ENCODE measurements at places on chromosomes 5 and 9.

GRCh38 chr5:146111409-146111808 is 6.0 kb upstream of the PLAC8L1 start:
- no peak for DNase-seq

GRCh38 chr5:95620870-95621838 is 1.3 kb downstream of the GPR150 start:
- no peak for DNase-seq

GRCh38 chr9:3960661-3961144 is 339.2 kb downstream of the GLIS3 start:
- no peak for DNase-seq

DNA sequence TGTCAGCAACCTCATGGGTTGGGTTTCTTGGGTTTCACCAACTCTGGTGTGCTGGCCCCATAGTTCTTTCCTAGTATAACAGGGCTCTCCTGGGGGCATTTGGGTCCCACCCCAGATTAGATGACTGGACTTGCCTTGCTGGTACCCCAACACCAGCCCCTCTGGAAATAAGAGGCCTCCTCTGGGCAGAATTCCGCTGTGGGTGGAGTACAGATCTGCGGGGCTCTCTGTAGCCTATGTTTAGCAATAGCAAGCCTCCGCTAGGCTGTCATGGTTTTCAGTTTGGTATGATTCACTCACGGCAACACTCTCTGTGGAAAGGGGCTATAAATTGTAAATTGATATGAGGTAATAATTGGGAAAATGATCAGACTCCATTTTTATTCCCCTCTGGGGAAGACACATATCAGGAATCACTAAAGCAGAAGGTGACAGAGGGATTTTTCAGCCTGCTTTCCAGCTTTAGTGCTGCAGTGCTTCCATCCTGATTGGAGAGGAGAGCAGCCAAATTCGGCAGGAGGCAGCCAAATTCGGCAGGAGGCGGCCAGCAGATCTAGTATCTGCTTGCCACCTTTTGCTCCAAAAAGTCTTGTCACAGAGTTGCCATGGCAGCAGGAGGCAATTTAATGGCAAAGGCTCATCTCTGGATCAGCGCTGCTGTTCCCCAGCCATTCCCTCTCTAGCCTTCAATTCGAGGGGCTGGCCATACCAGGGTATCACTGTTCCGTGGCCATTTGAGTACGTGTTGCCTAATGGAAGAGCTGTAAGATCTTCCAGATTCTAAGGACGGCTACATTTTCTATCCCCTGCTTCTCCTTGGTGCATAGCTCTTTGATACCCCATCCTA is 84.6 kb downstream of the SLC44A1 start:
- DNase-seq: no peak

GRCh38 chr9:121359351-121360294 is 10.4 kb downstream of the STOM start:
- no peak for DNase-seq

GRCh38 chr5:173968154-173968797 is 20.7 kb upstream of the C5orf47 start:
- no peak for DNase-seq

DNA sequence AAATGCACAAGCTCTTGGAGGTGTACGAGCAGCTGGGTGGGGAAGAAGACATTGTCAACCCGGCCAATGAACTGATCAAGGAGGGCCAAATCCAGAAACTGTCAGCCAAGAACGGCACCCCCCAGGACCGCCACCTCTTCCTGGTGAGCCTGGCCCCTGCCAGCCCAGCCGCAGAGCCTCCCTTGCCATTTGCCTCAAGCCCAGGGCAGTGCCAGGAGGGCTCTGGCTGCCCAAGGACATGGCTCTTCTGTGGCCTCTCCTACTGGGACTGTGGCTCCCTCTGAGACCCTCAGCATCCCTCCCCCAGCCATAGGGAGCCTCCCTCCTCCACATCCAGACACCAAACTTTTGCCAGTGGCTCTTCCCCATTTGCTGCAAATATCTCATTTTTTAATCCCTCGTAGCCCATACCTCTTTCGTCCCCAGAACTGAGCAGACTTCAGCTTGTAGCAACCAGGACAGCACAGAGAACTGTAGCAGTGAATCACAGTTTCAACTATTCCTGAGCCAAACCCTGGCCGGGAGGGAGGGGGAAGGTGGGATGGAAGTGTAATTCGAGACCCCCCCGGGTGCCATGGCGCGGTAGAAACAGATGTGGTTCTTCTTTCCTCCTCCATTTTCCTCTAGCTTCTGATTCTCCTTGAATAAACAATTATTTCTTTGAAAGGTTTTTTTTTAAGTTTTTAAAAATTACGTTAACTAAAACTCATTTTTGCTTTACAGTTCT is 44.5 kb upstream of the SUSD3 start:
- DNase-seq: no peak

- no peak for DNase-seq
These were observed 217.5 kb downstream of the RAB3C start for GRCh38 chr5:58800356-58800755.

DNA sequence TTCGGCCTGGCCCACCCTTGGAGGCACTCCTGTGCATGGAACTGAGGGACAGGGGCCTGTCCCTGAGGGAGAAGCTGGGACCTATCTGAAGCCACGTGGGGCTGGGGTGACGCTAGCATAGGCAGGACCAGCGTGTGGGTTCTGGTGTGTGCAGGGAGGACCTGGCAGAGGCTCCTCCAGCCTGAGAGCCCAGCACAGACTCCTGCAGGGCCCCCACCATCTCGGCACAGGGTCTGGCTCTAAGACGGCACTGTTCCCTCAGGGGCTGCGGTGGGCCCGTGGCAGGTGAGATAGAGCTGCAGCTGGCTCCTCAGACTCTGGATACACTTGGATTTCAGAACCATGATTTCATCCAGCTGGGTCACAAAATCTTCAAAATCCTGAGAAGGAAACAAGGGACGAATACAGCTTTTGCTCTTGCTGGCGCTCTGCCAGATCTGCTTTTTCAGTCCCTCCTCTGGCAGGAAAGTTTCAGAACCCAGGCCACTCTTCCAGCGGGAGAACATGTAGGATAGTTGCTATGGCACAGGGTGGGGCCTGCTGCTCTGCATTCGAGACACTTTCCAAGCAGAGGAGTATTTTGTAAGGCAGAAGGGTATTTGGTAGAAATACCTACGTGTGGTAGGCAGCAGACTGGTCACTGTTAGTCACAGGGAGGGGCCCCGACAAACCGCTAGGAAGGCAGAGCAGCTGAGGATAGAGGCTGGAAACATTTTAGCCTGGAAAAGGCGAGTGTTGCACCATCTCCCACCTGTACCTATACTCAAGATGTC is 74.7 kb downstream of the KIF24 start:
- no peak for DNase-seq

DNA sequence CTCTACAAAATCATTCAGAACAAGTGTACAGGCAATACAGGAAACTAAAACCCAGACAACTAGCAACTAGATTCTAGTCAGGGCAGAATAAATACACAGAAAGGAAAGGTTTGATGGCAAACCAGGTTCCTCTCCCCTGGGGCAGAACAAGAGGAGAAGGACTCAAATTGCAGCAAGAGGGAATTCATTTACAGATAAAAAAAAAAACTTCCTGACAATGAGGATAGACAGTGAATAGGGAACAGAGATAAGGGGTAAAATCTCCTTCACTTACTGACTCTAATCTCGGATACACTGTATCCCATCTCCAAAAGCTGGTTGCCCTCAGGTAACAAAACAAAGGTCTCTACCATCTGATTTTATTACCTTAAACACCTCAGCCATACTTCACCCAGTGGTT is 244.0 kb downstream of the SEC61B start:
- DNase-seq: no peak

DNA sequence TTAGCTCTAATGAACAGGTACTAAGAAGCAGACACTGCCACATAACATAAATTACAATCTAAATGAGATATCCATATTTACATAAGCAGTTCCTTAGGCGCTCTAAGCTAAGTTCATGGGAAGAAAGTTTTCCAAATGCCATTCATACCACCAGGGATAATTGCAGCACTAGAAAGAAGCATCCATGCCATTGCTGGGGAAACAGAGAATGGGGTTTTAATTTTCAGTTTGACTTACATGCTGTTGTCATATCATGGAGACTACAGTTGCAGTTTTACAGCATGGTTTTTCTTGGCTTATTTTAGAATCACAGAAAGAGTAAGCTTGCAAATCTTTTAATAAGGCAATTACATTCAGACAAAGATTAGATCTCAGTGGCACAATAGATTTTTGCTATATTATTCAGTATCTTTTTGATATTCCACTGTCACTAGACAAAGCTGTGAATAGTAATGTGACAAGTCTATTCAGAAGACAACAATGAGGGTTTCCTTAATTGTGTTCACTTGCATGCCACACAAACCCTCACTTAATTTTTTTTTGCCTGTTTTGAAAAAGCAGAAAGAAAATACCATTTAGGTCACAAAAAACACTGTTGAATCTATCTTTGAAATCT is 108.4 kb upstream of the ELAVL2 start:
- no peak for DNase-seq

- DNase-seq: no peak
These were observed 515.4 kb upstream of the PTPRD start for GRCh38 chr9:11128156-11128555.

DNA sequence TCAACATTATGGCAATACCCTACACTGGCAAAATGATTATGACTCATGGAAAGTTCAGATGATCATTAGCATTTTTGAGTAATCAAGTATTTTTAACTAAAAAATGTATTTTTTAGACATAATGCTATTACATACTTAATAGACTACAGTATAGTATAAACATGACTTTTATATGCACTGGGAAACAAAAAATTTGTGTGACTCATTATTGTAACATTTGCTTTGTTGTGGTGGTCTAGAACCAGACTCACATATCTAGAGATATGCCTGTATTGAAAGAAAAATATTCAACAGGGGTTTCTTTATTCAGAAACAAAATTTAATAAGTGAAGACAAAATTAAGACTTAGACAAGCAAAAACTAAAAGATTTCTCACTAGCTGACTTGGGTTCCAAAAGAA is 385.3 kb upstream of the RIOK2 start:
- DNase-seq: no peak

- DNase-seq: no peak
These were observed 7.2 kb downstream of the NINJ1 start for GRCh38 chr9:93126825-93127368.

- DNase-seq: no peak
These were observed 491.2 kb downstream of the PSAT1 start for GRCh38 chr9:78788101-78788500.

- no peak for DNase-seq
These were observed 313.5 kb downstream of the AGTPBP1 start for GRCh38 chr9:85428230-85428629.

GRCh38 chr5:109563739-109564138 is 126.0 kb upstream of the MAN2A1 start:
- no peak for DNase-seq

GRCh38 chr5:50564558-50564957 is 101.9 kb upstream of the PARP8 start:
- no peak for DNase-seq

- no peak for DNase-seq
These were observed 2.2 kb downstream of the PPP2CA start for GRCh38 chr5:134223406-134224248.

DNA sequence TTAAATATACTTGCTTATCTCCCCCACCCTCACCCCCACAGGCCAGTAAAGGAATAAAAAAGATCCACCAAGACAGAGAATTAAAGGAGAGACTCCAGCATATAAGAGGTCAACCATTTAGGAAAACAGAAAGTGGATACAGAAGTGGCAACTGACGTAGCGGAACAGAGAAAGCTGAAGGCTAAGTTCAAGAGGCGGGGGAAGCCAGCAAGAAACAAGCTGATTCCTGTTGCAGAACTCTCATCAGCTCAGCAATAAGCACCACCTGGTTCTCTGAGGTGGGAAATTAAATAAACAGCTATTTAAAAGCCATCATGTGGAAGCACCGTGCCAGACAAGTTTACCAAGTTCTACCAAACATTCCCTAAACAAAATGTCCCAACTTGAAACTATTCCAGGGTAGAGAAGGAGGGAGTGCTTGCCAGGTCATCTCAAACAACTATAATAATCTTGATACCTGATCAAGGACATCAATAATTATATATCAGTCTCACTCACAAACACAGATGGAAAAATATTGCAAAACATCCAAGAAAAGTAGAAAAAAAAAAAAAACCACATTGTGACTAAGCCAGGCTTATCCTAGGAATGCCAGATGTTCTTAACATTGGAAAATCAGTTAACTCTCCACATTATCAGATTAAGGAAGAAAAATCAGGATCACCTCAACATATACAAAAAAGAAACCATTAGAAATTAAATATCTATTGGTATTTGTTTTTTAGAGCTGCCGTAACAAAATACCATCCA is 7.3 kb upstream of the ARL15 start:
- DNase-seq: no peak

- DNase-seq: no peak
These were observed 41.3 kb upstream of the ROPN1L start for GRCh38 chr5:10400411-10400810.

GRCh38 chr5:123364441-123365155 is 58.6 kb downstream of the CEP120 start:
- DNase-seq: no peak

DNA sequence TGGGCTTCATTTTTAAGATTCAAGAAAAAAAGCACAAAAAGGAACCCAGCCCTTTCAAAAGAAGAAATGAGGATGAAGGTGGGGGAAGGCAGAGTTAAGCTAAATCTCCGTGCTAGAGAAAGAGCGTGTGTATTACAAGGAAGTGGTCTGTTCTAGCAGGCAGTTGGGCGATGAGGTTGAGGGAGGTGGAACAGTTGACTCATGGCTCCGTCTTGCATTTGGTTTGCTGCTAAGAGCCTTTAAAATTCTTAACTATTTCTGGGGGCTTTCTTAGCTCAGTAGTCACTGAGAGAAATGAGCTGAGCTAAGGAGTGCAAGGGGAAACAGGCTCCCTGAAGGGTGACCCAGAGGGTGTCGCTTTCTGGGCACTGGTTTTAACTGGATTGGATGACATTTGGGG is 117.4 kb downstream of the GCNT1 start:
- no peak for DNase-seq

DNA sequence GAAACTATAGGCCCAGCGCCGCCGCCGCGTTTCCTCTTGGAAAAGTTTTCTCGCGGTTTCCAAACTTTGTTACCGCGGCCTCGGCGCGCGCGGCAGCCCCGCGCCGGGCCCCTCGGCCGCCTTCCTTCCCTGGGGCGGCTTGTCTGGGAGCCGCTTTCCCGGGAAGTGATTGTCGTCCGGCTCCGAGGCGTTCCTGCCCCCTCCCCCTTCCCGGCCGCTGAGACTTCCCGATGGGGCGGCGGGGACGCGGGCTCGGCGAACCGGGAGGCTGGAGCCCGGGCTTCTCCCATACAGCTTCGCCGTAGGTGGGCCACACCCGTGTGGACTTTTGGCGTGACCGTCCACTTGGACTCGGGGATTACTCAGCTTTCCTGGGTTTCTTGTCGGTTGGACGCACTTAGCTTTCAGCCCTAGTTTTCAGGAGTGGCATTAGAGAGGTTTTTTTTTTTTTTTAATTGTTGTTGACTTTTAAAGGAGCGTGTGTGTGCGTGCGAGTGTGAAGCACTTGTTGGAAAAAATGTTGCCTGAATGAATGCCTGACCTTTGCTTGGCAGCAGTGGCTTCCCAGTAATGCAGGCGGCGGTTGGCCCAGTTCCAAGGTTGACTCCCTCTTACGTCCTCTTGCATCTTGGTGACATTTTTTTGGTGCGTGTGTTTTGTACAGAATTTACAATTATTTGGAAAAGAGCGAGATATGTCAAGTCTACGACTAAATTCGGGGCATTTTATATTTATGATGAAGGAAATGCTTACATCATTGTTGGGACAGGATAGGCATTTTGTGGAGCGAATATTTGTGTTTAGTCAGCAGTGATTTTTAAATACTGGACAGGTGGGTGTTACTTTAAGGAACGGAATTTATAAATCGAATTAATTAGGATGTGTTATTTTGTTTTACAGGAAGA is 821 bp downstream of the CTNNA1 start:
- peak; percentile 84 for DNase-seq
